ENCODE measurements at places on chromosomes 13 and 19. TPM values are rescaled to one million over a fixed set of nuclear protein-coding genes. Genes with fewer than 3 reads are reported as not detected.

The ZNF154 gene
- total RNA-seq: 0.32 TPM

The NOTCH3 gene
- total RNA-seq: 2.9 TPM

The AXL gene
- 76.3 TPM for total RNA-seq

The KIR3DL1 gene
- not detected for total RNA-seq

The PRX gene
- total RNA-seq: 1.1 TPM

The USPL1 gene
- total RNA-seq: 24.6 TPM

The MUC16 gene
- not detected for total RNA-seq
